GM12864 (cell line): ENCODE measurements at places on chromosomes 3 and 15.

DNA sequence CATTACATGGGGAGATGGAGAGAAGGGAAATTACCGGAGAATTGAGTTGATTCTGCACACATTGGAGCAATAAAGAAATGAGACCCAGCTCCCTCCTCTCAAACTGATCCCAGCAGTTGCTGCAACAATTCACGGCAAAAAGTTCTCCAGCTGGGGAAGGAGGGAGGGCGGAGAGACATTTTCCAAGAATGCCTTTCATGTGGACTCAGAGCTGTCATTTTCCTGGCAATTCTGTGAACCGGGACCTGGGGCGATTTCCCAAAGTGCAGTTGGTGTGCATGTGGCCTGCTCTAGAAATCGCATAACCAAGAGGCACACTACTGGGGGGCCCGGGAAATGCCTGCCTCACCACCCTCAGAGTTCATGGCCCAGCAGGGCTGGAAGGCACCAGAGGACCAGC is 48.7 kb upstream of the IREB2 start:
- no peak for DNase-seq

DNA sequence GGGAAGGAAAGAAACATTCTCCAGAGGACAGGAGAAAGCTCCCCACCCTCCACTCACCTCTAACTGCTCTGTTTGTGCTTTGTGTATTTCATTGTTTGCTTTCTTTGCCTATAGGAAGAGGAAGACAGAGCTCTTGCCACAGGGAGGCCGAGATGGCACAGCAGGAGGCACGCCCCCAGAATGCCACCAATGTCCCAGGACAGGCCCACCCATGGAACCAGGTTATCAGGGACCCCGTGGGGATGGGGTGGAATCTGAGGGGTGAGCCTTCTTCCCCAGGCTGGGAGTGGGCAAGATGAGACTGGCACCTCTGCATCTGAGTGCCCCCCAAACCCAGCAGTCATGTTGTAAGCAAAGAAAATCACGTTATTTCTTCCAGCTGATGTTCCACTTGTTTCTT is 155.8 kb downstream of the TBC1D2B start:
- DNase-seq = no peak

GRCh38 chr3:38554127-38554827 is 58.1 kb downstream of the EXOG start:
- DNase-seq = no peak

- DNase-seq = no peak
These were observed 392.1 kb downstream of the TUSC7 start for GRCh38 chr3:117101697-117102096.

DNA sequence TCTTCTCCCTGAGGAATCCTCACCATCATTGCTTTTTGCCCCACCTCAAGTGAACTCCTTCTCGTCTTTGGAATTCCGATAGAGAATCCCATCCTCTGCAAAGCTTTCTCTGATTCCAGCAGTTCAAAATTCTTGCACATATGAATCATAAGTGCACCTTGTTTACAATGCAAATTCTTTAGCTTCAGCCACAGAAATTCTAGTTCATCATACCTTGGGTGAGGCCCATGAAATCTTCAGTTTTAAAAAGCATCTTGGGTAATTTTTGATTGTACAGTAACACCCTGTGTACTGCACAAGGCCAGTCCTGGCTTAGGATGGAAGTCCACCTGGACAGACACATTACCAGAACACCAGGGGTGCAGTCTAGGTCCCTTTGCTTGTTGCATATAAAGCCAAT is 30.8 kb downstream of the MDFIC2 start:
- no peak for DNase-seq

DNA sequence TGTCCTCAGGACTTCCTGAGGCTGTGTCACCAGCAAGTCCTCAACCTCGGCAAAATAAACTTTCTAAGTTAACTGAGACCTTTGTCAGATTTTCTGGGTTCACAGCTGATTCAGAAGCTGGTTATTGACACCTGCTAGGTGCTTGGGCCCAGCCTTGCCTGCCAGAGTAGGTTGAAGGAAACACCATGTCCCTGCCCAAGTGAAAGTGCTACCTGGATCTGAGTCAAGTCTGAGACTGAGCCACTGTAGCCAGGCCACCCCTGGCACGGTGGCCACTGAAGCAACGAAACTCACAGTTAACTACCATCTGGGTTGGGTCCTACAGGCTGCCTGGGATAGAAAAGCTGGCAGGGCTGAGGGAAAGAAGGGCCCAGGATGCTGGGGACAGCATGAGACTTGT is 8.2 kb downstream of the HYAL2 start:
- DNase-seq = no peak

- no peak for DNase-seq
These were observed 3.5 kb upstream of the CCDC80 start for GRCh38 chr3:112644453-112644852.

DNA sequence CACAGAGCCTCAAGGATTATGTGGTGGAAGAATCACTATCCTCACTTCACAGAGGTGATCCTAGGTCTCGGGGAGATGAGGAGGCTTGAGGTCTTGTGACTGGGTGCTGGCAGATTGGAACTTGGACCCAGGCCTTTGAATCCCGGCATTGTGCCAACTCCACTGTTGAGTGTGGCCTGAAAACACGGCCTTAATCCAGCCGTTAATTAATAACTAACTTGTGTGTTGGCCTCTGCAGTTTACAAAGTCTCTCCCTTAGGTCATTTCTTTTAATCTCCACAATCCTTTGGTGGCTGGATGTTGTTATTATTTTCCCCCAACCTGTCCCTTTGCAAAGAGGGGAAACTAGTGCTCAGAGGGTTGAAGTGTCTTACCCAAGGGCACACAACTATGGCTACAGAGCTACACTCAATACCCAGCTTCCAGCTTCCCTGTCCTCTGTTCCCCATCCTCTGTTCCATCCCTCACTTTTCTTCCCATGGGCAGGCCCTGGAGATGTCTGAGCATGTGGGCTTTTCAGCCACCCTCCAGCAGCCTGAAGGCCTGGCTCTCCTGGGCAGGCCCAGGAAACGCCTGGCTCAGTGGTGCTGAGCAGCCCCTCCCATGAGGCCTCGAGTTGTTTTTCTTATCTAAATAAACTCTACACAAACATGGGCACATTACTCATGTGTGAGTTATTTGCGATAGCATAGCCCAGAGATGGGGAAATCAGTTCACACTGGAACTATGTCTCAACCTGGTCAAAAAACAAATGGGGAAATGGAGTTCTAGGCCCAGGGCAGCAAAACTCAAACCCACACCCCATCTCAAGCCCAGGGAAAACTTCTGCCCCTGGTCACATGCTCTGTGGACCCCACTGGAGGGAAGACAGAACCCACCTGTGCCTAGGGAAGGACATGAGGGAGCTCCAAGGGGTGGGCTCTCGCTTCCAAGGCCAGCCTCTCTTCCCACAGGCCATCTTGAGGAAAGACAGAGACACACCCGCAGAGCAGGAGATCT is 16.8 kb upstream of the SMAD3 start:
- DNase-seq = no peak

- DNase-seq = no peak
These were observed 522.0 kb downstream of the MFSD1 start for GRCh38 chr3:159323848-159324247.

GRCh38 chr15:48596841-48597240 is 48.7 kb downstream of the FBN1 start:
- no peak for DNase-seq

- DNase-seq = no peak
These were observed 144.8 kb downstream of the RBPMS2 start for GRCh38 chr15:64630396-64631107.

DNA sequence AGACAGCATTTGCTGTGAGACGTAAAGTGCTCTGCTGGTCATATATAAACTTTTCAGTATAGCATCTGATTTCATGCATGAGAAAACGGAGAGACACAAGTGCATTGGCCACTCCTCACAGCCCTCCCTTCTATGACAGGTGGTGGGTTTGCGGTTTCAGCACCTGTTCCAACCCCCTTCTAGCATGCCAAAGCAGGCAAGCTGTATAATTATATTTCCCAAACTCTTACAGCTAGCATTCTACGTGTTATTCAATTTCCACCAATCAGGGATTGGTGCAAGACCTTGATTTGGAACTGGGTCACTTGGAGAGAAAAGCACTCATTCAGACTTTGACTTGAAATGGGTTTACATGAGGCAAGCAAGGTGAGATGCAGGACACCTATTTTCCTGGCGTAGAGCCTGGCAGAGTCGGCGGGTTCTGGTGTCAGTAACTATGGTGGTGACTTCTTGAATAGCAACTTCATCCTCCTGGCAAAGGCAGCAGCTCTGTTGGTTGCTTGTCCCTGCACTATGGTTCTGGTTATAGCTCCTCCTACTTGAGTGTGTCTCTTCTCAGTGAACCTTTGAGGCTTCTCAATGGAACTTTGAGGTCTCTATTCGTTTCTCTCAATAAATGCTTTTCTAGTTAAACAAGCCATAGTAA is 356.5 kb downstream of the TBL1XR1 start:
- DNase-seq = no peak

DNA sequence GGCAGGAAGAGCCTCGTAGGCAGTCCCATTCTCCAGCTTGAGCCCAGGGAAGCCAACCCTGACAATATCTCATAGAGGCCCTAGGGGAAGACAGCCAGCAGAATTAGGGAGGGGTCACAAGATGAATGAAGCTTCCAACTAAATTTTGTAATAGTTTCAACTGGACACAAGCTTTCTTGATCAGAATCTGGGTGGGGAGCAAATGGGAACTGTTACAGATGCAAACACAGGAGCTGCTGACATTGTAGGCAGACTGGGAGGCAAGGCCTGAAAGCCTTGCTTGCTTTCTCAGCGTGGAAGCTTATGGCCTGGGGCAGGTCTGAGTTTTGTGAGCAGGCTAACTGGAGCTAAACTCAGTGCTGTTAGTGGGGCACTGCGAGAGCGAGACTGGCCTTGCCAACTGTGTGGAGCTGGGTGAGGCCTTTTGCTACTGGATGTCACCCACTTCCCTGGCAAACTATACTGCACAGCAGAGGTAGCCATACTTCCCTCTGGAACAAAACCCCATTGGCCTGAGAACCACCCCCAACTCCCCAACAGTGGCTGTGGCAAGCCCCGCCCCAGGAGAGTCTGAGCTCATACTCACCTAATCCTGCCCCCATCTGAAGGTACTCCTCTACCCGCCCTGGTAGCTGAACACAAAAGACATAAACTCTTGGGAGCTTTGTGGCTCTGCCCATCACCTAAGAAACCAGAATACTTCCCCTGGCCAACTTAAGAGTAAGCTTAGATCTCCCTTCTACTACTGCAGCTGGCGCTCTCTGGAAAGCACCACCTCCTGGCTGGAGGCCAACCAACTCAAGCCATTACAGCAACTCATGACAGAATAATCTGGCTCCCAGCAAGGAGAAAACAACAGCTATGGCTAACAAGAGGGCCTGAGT is 42.9 kb downstream of the CFAP20DC start:
- no peak for DNase-seq

GRCh38 chr15:57036352-57036751 is 117.9 kb downstream of the TCF12 start:
- no peak for DNase-seq

DNA sequence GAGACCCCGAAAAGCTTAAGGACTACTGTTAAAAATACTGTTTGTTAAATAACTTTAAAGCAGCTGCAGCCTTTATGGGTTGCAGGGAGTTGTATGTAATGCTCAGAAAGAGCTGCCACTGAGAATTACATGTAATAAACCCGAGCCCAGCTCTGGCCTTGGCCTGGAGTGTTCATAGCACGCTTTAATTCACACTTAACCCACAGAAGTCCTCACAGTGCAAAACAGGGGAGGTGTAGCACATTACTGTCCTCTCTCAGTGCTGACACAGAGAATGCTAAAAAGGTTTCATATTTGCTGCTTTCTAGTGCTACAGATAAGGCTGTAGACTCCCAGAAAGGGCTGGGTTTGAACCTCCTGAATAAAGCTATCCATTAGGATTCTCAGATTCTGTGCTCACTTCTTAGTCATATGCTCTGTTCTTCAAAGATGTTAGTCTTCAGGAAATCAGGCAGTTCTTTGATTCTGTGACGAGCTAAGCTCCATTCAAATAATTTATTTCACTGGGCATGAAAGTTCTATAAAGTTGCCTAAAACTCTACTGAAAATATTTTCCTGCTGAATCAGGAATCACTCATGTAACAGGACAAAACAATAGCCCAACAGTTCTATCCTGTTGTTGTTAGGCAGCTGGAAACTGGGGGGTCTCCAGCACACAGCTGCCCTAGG is 108.0 kb downstream of the SENP2 start:
- DNase-seq = no peak

GRCh38 chr3:115286529-115287197 is 139.6 kb upstream of the ZBTB20 start:
- no peak for DNase-seq

GRCh38 chr3:133475245-133476010 is 75.6 kb downstream of the BFSP2 start:
- peak; percentile 90 for DNase-seq

DNA sequence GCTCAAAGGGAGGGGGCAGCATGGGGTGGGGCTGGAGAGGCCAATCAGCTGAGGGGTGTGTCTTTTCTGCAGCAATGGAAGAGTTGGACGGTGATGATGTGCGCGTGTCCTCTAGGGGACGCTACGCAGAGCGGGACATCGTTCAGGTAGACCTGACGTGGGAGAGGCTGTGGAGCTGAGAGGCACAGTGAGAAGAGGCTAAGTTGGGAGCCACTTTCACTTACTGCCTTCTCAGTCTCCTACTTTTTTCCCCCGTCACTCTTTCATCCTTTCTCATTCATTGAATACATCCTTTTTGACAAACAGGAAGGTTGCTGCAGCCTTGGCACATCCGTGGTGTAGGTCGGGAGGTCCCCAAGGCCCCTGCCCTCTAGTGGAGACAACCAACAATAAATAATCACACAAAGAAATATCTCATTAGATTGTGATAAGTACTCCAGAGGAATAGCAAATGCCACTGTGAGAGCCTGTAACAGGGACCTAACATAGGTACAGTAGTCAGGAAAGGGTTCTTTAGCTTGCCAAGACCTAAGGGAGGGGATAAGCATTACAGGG is 4.4 kb upstream of the BRPF1 start:
- DNase-seq = no peak

GRCh38 chr3:126434931-126435411 is 40.3 kb downstream of the CFAP100 start:
- no peak for DNase-seq
